ENCODE measurements at places on chromosomes 7 and 10.

DNA sequence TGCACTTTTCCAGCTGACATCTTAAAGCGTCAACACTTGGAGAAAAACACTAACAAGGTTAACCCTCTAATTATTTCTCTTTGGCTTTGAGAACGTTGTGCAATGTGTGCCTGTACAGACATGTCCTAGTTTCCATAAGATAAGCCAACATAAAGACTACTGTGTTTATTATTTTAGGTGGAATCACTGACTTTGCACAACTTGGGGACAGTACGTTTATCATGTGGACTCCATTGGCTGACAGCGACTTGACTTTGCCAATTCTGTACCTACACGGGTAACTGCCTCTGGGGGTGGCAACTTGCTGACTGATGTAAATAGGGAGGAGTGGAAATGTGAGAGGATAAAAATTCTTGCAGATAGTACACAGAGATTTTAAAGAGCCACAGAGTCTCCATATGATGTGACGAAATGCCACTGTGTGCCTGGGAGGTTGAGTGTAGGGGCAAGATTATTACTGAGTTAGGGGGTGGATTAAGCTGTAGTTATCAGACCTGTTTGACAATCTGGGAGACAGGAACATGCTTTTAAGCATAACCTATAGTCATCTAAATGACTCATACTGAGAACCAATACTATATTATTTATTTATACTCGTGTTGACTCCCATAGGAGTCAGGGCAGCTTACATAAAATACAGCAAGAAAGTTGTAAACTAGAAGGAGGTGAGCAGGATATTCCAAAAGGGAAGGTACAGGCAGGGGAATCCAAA, 21.0 kb downstream of the SLC13A4 start:
- DNase-seq = no peak

- no peak for DNase-seq
These were observed 88.1 kb upstream of the NRP1 start for GRCh38 chr10:33422471-33423153.

GRCh38 chr10:78963074-78964034, 105.4 kb upstream of the ZMIZ1 start:
- no peak for DNase-seq

DNA sequence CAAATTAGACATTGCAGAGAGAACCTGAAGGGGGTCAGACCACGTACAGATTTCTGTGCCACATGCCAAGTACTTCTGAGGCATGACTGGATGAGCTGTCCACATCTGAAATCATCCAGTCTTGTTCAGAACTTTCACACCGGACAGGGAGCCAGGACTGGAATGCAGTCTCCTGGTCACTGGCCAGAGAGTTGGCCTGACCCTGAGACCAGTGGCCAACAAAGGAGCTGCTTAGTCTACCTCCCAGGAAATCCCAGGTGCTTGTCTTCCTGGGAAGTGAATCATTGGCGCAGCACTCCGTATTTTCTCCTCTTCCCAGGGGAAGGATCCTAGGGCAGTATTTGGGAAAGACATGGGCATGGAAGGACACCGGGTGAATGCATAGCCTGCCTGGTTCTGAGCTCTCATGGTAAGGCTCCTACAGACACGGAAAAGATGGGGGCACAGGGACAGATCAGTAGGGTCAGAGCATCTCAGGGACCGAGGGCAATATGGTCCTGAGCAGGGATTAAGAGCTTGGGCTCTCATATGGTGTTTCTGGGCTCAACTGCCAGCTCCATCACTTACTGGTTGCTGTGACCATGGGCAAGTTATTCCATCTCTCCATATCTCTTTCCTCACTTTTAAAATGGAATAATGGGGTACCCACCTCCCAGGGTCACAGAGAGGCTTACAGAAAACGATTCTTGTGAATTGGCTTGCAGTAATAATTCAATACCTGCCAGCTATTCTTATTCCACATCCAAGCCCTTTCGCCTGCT, 1.3 kb upstream of the SCD start:
- no peak for DNase-seq

- DNase-seq = no peak
These were observed 851.0 kb downstream of the KCNMA1 start for GRCh38 chr10:76786504-76787072.

DNA sequence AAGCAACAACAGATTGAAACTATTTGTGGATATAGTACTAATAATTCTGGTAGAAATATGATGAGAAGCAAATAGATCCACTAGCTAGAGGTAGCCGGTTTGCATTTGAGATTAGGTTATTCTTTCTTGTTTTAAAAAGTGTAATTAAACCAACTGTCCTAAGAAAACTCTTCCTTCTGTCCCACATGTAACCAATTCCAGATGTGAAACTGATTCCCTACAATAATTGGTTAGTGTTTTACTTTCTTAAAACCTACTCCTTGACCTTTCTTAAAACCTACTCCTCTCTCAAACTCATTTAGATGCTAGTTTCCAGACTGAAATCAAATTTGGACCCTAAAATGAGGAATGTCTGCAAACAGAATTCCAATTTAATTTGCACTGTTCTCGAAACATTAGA, 521.5 kb downstream of the SUGCT start:
- DNase-seq = no peak

- no peak for DNase-seq
These were observed 7.7 kb downstream of the AGMO start for GRCh38 chr7:15554081-15554480.

DNA sequence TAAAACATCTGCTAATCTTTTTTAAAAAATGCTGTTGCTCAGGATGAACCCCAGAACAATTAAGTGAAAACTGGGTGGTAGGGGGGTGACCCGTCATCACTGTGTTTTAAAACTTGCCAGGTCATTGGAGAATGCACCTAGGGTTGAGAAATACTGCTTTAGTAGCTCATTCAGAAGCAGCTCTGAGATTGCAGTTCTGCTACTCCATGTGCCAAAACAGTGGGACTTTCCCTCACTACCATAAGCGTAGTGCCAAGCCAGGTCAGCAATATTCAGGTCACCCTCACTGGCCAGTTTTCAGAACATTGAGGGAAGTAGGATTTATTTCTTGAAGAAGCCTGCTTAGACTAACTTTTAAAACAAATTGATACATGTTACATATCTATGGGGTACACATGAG, 5.2 kb downstream of the STEAP2 start:
- DNase-seq = no peak

- no peak for DNase-seq
These were observed 1.3 kb downstream of the SNX10 start for GRCh38 chr7:26292768-26293560.

GRCh38 chr10:129755621-129756020, 208.5 kb downstream of the EBF3 start:
- DNase-seq = no peak

DNA sequence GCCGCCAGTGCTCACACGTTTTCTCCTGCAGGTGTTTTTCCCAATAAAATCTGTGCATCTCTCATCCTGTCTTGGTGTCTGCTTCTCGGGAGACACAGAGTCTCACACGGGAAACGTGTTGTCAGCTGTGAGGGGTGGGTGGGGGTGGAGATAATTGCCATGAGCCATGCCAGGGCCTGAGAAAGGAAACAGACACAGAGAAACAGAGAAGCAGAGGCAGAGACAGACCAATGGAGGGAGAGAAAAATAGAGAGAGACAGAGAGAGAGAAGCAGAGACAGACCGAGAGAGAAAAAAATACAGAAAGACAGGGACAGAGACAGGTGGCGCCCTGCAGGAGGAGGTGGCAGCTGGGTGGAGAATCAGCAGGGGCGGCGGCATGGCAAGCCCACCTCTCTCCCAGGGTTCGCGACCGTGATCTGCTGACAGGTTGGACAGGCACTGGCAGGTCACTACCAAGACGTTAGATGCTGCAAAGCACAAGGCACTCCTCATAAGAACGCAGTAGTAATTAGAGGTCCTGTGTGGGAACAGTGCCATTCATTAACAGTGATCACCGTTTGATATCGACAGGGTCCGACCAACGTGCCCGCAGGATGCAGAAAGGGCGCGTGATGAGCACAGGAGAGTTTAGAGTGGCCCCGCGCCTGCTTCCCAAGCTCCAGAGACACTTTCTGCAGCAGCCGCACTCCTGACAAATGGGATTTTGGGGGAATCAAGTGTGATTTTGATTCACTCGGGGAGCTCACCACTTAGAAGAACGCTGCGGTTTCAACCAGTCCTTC, 70.5 kb upstream of the INSIG1 start:
- no peak for DNase-seq

GRCh38 chr10:12180221-12180974, 15.3 kb downstream of the NUDT5 start:
- DNase-seq = no peak

DNA sequence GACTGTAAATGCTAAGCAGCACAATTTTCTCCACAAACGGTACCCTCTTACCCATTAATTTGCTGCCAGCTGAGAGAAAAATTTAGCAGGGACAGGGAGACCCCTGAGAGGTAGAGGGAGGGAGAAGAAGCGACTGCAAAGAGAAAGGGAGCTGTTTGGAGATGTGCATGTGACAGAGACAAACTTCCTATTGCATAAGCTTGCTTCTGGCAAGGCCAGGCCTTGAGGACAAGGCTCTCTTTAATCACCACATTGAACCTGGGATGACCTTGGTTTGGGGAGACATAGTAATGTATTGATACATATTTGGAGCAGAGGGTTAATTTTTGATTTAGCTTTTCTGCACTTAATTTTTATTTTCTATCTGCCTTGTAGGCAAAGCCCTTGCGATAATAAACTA, 31.1 kb upstream of the HIBADH start:
- DNase-seq = no peak

- no peak for DNase-seq
These were observed 120.4 kb downstream of the RGS10 start for GRCh38 chr10:119421891-119422681.

GRCh38 chr7:6589829-6590644, at the start of gene INTS15:
Gene INTS15 (plus strand): TSS chr7:6590021. CDS start chr7:6590284, 263 bp downstream.
- peak; percentile 80 for DNase-seq

GRCh38 chr10:3699916-3700315, 85.1 kb downstream of the KLF6 start:
- no peak for DNase-seq

DNA sequence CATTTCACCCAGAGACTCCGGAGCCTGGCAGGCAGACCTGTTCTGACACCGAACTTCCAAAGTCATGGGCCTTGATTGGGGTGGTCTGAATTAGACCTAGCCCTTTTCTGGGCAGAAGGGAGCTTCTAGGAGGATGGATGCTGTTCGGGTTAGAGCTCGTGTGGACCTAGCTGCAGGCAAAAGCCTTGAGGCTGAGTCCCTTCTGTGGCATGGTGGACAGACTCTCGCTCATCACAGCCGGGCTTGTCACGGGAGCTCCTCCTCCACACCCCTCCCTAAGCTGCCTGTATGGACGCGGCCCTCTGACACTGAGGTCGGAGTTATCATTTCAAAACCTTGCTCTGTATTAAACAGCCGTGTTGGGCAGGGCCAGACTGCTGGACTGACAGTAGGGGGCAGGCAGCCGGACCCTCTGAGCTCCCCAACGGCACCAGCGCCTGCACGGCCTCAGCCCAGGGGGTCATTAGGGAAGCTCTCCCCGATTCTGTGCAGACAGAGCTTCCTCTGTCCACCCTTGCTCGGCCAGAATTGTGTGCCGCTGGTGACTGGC, 2.2 kb downstream of the IRF5 start:
- DNase-seq = no peak

GRCh38 chr7:77684030-77684429, 12.2 kb upstream of the RSBN1L start:
- no peak for DNase-seq

GRCh38 chr7:42143711-42144600, 93.1 kb downstream of the GLI3 start:
- DNase-seq = no peak

- no peak for DNase-seq
These were observed 31.7 kb downstream of the ECHDC3 start for GRCh38 chr10:11773761-11774441.

GRCh38 chr10:16644146-16644545, 122.5 kb upstream of the C1QL3 start:
- no peak for DNase-seq

DNA sequence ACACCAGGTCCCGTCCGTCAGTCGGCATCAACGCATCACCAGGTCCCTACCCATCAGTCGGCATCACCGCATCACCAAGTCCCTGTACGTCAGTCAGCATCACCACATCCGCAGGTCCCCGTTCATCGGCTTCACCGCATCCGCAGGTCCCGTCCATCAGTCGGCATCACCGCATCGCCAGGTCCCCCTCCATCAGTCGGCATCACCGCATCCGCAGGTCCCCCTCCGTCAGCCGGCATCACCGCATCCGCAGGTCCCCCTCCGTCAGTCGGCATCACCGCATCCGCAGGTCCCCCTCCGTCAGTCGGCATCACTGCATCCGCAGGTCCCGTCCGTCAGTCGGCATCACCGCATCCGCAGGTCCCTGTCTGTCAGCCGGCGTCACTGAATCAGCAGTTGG, 55.1 kb downstream of the IGF2BP3 start:
- DNase-seq = no peak

GRCh38 chr7:727806-728460, 852 bp upstream of the PRKAR1B start:
- DNase-seq = no peak

DNA sequence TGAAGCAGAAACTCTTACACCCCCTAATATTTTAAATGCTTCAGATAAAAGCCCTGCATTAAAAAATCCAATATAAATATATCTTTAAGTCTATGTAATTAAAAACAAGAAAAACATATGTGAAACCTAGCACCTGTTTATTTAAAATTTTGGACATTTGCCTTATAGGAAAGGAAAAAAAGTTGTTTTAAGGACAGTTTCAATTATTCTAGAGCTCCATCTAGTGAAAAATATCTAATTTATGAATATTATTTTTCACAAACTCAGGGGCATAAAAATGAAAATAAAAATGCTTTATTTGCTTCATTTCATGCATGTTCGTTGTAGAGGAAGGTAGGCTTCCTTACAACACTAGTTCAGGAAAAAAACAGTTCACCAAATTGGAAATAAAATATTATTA, 26.1 kb downstream of the ENKUR start:
- no peak for DNase-seq

DNA sequence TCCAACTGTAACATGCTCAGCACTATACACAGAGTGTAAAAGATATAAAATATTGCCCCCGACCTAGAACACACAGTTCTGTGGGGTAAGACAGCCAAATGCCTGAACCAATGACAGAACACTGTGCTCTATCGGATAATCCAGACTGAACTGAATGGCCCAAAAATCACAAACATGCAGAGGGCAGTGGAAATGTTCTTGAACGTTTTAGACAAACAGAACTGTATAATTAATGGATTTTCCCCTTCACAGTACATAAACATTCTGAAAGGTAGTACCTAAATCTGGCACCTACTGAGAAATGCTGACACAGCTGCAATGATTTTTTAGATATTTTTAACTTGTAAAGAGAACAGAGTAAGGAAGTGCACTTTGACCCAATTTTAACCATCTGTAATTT, 33.4 kb downstream of the PARD3 start:
- no peak for DNase-seq

DNA sequence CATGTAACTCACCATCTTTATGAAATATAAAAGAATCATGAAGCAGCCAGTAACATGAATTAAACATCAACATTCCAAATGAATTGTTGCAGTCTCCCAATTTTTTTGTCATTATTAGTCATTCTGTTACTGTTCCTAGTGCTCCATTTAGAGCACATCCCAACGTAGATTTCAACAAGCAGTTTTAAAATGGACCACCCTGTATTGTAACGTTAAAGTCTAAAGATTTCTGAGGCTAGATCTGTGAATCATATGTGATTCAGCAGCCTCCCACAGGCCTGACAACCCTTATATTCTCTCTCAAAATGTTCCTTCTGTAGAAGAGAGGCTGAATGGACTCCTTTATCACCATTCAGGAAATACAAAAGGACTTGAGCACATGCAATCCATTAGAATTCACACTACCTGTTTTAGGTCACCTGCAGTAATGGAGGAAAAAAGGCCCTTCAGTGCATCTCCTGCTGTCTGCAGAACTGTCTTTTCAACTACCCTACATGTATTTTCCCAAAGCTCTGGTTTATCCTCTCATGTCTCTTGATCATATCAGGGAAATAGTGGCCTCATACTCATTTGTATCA, 81.4 kb downstream of the CACNA2D1 start:
- no peak for DNase-seq
